Stimulated activated CD8-positive, alpha-beta memory T cell treated with anti-CD3 and anti-CD28 coated beads, Interleukin-7, amount 100 ng/mL, for 48 hours (primary cell): ENCODE measurements at places on chromosomes 5 and 9.

DNA sequence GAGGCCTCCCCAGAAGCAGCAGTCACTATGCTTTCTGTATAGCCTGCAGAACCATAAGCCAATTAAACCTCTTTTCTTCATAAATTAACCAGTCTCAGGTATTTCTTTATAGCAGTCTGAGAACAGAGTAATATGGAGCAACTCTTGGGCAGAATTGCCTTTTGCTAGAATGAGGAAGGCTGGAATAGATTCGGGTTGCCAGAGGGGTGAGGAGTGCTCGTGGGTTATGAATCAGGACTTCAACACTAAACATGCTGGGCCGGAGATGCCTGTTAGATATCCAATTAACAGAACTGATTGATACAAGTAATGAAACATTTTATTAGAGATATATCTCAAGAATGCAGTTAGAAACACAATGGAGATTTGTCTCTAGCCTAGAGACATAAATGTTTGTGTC lies 140.9 kb upstream of the MAP3K1 start:
- DNase-seq: no peak

DNA sequence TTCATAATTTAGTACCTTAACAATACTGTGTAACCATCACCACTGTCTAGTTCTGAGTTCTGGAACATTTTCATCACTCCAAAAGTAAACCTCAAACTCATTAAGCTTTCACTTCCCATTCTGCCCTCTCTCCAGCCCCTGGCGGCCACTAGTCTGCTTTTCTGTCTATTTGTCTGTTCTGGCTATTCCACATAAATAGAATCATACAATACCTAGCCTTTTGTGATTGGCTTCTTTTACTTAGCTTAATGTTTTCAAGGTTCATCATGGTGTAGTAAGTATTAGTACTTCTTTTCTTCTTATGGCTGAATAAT lies 138.7 kb downstream of the RAPGEF6 start:
- DNase-seq: no peak

GRCh38 chr5:168935183-168935582 lies 356.0 kb upstream of the PANK3 start:
- DNase-seq: no peak

DNA sequence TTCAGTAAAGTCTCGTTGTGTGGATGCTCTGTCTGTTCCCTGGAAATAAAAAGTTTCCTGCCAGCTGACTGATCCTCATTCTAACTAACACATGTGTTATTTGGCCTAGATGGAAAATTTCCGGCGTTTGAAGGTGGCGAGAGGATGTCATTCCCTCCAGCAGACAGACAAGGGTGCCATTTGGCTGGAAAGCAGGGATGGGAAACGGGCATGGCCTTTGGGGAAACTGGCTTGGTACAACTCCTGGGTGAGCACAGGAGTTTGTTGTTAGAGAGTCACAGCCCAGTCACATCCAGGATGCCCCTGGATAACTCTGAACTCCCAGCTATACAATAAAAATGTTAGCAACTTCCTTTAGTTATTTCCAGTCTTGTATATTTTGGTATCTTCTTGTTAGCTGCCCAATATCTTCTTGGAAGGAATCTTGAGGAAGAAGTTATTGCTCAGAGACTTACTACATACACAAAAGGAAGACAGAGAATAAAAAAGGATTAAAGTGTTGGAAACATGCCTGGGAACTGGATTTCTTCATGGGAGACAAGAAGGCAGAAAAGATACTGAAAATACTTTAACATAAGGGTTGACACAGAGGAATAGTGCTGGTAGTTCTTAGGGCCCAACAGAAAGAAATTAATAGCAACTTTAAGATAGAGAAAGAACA lies 41.9 kb downstream of the TEK start:
- no peak for DNase-seq

GRCh38 chr9:97563458-97564135 lies 62.1 kb downstream of the TMOD1 start:
- DNase-seq: no peak

DNA sequence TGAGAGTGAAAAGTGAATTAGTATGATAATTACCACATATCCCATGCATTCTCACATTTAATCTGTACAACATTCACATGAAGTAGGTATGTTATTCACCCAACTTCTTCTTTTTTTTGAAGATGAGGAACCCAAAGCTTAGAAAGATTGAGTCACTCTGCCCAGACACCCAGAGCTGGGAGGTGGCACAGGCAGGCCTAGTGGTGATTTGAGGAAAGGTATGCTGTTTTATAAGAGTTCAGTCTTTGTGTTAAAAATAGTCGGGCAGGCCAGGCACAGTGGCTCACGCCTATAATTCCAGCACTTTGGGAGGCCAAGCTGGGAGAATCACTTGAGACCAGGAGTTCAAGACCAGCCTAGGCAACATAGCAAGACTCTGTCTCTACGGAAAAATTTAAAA lies 285.3 kb downstream of the NR3C1 start:
- DNase-seq: no peak

DNA sequence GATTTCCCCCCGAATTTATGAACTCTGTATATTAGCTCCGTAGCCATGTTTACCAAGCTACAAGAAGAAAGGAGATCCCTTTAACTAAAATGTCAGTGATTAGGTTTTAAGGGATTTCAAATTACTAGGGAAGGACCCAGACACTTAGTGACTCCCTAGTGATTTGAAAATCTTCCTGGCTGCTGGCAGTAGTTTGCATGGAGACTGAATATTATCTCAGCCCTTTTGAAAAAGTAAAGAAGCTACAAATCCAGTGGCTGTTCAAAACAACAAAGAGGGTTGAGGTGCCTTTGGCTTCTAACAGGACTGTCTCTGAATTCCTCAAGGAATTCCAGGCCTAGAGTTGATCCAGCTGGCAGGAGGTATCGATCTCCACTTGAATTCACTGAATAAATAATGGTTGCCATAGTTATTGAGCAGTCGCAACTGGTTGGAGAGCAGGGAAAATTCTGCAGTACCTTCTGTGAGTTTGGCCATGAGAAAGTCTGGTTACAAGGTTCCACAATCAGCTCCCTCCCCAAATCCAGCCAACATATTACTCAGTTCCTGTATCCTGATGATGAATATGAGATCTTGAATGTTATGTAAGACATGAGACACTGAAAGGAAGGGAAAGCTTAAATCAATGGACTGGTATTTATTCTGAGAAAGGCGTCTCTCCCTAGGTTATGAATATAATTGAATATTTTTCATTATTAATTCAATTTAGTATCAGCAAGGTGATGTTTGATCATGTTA lies 37.7 kb downstream of the NR4A3 start:
- no peak for DNase-seq

GRCh38 chr5:144072518-144072927 lies 97.9 kb downstream of the YIPF5 start:
- DNase-seq: no peak

- no peak for DNase-seq
Measured at GRCh38 chr5:151811593-151812321, 40.0 kb downstream of the G3BP1 start.

GRCh38 chr9:137968235-137968634 lies 90.7 kb downstream of the CACNA1B start:
- no peak for DNase-seq

DNA sequence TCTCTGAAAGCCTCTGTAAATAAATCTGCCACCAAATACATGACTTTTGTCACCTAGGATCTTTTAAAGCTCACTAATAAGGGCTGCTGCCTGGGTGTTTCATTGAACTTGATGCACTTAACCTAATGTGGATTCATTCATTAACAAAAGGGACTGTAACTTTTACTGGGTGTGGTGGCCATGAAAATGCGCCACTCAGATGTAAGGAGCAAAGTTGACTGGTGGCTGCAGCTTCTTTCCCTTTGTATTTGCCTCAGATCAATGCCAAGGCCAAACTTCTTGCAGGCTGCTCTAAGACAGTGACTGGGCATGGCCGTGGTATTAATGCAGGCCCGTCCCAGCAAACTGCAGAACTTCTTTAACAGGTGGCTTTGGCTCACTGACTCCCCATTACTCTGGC lies 22.9 kb downstream of the FAM240B start:
- DNase-seq: no peak

DNA sequence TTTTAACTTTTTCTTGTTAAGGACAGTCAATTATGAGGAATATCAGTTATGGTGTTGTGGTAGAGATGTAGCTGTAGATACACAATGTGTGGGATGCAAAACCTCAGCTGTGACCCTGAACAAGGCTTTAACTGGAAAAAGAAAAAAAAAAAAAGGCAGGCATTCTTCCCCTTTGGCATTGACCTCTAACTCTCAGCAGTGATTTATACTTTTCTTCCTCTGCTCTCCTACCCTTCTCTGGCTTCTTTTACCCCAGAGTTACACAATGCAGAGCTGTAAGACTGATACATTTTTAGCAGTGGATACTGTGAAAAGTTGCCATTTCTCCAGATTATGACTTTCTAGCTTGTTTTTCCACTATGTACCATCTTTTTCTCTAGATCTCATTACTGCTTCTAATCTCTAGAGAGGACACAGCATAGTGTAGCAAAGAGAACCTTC lies 2.0 kb downstream of the CTNNAL1 start:
- no peak for DNase-seq

- DNase-seq: no peak
Measured at GRCh38 chr9:95005278-95006143, 279.0 kb downstream of the AOPEP start.

DNA sequence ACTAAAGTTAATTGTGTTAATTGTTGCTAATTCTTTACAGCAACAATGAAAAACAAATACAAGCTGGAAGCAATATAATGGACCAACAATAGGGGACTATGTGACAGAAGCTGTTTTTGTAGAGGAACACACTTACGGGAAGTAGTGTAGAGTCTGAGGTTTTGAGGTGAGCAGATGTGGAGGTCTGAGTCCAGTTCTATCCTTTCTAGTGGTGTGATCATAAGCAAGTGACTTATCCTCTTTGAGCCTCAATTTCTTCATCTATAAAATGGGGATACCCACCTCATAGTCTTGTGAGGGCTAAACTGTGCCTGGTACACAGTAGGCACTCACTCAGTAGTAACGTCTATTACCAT lies 28.3 kb downstream of the ALG2 start:
- no peak for DNase-seq
